CD4-positive, alpha-beta T cell treated with Interleukin-2 at 100 ng/mL for 4 hours (primary cell): ENCODE measurements at places on chromosomes 3 and 15.

- DNase-seq = no peak
Observed at GRCh38 chr3:930866-931265, 162.0 kb upstream of the CNTN6 start.

GRCh38 chr15:92900731-92901071 lies 577 bp downstream of the CHD2 start:
- DNase-seq = no peak

GRCh38 chr3:181567311-181568075 lies 144.2 kb upstream of the SOX2 start:
- no peak for DNase-seq

GRCh38 chr15:89416339-89417183 lies 79.8 kb downstream of the RHCG start:
- DNase-seq = peak; percentile 62

DNA sequence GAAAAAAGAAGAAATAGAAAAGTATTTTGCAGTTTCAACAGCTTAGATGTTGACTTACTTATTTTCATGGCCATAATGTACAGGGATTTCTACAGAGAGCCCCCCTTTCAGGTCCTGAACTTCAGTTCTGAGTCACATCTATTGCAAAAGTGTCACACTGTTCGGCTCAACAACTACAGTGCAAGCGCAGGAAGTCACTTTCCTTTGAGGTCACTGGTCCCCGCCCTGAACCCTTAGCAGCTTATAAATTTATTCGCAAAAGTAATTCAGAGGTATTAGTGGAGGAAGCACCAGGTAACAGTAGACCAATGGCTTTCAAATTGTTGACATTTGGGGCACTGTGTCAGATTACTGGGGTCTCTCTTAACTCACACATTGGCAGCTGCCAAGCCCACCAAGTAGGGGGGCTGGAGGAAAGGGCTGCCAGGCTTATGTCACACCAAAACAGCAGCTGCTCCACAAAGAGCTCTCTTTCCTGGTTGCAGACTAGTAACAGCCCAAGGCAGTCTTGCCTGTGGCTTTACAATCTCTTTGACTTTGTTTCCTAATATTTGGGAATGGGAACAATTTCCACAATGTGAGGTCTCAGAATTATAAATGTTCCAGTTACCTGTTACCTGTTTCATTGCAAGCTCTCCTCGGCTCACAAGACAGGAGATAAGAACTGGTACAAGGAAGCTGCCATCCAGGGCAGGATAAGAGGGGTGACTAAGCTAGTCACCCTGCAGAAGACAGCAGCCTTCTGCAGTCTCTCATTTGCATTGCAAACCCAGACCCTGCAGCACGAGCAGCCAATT lies 130.2 kb upstream of the STRIT1 start:
- DNase-seq = no peak

GRCh38 chr3:178001670-178002101 lies 534.5 kb upstream of the KCNMB2 start:
- peak; percentile 9 for DNase-seq
